ENCODE measurements at places on chromosomes 5 and 9.

GRCh38 chr9:17587113-17587512, 8.2 kb downstream of the SH3GL2 start:
- DNase-seq, result no peak

- no peak for DNase-seq
These were observed 212.8 kb downstream of the NXNL2 start for GRCh38 chr9:88747768-88748167.

- no peak for DNase-seq
These were observed 26.5 kb downstream of the DDX46 start for GRCh38 chr5:134784946-134785620.

DNA sequence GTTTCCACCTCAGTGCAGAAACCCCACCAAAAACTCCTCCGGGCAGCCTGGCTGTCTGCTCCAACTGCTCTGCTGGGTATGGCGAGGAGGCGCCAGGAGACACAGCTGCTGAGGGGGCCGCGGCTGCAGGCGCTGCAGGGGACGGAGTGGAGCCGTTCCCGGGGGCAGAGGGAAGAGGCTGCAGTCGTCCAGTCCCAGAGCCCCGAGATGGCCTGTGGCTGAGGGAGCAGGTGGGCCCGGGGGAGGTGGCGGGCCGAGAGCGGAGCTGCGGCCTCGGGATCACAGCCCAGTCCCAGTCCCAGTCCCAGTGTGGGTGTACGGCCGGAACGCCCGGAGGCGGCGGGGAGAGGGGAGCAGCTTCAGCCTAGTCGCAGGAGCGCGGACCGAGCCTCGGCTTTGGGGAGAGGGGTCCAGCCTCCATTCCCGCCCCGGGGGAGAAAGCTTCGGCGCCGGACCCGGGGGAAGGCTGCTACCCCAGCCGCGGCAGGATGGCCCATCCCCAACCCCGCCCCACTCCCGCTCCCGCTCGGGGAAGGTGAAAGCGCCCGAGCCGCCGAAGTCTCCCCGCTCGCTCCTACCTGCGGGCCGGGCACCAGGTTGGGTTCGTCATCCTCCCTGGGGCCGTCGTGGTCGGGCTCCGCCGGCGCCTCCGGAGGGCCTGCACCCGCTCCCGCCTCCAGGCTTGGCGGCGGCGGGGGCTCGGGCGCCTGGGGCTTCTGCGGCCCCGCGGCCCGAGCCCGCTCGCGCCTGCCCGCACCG, 513 bp downstream of the FAM193B start:
- no peak for DNase-seq

GRCh38 chr9:90433398-90433941, 209.2 kb downstream of the DIRAS2 start:
- no peak for DNase-seq

DNA sequence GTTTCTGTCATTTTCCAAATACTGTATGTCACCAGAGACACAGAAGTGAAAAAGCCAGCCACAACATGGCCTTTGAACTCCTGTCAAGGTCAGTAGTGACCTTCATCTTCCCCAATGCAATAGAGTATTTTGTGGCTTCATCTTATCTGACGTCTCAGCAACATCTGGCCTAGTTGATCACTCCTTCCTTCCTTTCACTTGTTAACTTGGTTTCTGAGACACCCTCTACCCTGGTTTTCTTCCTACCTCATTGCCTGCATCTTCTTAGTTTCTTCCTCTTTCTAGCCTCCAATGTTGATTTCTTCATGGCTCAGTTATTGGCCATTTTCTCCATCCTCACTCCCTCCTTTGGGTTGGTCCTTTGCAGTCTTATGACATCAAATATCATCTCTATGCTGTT, 36.3 kb downstream of the GLIS3 start:
- DNase-seq, result no peak

DNA sequence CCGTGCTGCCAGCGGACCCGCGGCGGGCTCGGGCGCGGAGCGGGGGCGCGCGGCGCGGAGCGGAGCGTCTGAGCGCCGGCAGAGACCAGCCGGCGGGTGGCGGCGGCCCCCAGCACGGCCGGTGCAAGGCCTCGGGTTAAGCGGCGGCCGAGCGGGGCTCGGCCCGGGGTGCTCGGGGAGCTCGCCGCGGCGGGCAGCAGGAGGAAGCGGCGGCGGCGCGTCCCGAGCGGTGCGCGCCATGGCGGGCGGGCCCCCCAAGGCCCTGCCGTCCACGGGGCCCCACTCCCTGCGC, 150 bp downstream of the SNX30 start:
- DNase-seq, result no peak
